ENCODE measurements at places on chromosomes 1 and 21.

- no peak for DNase-seq
These were observed 12.0 kb upstream of the KCNC4 start for GRCh38 chr1:110197905-110198629.

- no peak for DNase-seq
These were observed 62.9 kb upstream of the RGS4 start for GRCh38 chr1:163006051-163006834.

GRCh38 chr1:16073490-16074119 lies at the start of gene FAM131C:
TSS of gene FAM131C (minus strand) at chr1:16073651. CDS start at chr1:16073442, 209 bp downstream.
- peak; percentile 51 for DNase-seq

- peak; percentile 34 for DNase-seq
These were observed 1.4 kb downstream of the NUCKS1 start for GRCh38 chr1:205748403-205749233.

DNA sequence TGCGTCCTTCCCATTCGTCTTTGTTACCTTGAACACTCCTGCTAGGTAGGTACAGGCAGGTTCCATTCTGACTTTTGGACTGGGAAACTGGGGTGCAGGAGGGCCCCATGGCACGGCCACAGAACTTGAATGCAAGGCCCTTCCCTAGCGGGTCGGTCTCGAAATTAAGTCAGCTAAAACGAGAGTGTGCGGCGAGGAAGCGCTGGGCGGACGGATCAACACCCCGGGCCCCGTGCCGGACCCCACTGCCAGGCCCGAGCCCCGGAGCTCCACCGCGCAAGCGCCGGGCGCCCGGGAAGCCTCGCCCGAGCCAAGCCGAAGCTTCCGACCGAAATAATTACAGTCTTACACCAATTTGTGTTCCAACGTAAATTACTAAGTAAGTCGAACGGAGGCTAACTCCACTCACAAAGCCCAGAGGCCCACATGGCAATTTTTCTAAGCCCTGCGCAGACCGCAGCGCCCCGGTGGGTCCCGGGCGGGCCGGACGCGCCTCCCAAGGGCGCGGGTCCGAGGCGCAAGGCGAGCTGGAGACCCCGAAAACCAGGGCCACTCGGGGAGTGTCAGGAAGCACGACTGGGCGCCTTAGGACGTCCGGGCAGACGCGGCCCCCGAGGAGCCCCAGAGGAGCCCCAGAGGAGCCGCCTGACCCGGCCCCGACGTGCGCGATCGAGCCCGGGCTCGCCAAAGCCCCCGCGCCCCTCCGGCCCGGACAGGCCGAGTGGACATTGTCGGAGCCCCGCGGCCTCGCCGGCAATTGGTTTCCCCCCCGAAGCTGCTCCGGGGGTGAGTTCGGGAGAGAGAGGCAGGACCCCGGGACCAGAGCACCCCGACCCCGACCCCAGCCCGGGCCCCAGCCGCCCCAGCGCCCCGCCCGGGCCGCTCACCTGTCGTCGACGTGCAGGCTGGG lies 624 bp downstream of the RIPK4 start:
- no peak for DNase-seq

DNA sequence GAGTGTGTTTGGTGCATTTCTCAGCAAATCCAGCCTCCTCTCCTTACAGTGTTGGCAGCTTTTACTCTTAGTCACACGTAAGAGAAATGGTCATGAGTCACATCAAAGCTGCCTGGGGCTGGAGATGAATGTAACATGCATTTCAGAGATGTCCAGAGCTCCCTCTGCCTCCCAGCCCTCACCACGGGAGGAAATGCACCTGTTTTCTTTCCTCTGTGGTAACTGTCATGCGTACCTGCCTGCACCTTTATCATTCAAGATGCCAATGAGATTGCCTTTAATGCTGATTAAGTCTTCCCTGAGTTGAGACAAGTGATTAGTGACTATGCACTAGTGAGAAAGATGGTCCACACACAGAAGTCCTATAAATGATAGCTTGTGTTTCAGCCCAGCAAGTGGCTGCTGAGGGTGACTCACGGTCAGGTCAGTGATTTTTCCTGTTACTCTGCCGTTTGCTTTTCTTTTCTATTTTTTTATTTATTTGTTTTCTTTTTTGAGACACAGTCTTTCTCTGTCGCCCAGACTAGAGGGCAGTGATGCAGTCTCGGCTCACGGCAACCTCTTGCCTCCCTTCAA lies 277.3 kb upstream of the FMN2 start:
- peak; percentile 21 for DNase-seq

DNA sequence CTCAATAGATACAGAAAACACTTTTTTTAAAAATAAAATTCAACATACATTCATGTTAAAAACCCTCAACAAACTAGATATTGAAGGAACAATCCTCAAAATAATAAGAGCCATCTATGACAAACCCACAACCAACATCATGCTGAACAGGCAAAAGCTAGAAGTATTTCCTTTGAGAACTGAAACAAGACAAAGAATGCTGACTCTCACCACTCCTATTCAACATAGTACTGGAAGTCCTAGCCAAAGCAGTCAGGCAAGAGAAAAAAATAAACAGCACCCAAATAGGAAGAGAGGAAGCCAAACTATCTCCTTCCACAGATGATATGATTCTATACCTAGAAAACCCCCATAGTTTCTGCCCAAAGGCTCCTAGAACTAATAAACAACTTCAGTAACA lies 46.2 kb upstream of the IVNS1ABP start:
- DNase-seq, result no peak

DNA sequence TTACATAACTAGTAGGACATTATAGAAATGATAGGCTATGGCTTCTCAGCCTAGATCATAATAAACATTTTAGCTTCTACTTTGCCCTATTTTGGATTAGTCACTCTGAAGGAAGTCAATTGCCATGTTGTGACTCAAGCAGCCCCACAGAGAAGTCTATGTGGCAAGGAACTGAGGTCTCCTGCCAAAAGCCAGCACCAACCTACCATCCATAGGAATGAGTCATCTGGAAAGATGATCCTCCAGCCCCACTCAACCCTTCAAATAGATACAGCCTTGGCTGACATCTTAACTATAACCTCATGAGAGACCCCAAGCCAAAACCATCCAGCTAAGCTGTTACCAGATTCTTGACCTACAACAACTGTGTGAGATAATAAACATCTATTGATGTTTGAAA lies 76.3 kb upstream of the BEND5 start:
- DNase-seq, result no peak

DNA sequence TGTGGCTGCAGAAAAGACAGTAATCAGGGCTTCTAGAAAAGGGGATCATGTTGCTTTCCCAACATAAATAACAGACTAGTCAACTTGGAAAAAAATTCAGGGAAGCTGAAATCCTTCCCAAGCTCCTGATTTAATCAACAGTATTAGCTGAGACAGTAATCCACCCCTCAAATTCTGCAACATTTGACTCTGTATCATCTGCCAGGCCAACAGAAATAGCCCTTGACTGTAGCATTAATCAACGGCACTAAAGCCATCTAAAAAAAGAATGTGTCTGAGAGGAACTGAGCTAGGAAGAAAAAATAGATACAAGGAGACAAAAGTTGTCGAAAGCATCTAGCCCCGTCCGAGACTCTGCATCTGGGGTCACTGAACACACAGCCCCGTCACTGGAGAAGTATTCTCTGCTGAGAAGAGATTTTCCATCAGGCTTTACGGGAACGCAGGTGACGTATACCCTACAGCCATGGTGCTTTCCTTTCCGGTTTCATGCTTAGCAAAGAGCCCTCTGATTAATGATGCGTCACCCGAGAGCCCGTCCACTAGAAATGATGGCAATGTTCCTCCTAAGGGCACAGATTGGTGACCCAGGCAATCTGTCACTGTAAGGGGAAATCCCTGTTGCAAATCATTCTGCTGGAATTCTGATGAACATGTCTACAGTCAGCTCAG lies 42.1 kb upstream of the TP53BP2 start:
- no peak for DNase-seq

DNA sequence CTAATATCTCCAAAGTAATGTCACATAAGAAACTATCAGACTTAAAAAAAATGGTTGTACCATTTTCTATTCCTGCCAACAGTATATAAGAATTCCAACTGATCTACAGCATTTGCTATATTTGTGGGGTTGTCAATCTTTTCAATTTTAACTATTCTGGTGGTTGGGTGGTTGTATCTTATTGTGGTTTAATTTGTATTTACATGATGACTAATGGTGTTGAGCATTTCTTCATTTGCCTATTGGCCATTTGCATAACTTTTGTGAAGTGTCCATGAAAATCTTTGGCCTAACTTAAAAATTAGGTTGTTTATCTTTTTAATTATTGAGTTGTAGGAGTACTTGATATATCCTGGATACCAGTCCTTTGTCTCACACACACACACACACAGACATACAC lies 26.2 kb upstream of the LRP8 start:
- DNase-seq, result no peak

DNA sequence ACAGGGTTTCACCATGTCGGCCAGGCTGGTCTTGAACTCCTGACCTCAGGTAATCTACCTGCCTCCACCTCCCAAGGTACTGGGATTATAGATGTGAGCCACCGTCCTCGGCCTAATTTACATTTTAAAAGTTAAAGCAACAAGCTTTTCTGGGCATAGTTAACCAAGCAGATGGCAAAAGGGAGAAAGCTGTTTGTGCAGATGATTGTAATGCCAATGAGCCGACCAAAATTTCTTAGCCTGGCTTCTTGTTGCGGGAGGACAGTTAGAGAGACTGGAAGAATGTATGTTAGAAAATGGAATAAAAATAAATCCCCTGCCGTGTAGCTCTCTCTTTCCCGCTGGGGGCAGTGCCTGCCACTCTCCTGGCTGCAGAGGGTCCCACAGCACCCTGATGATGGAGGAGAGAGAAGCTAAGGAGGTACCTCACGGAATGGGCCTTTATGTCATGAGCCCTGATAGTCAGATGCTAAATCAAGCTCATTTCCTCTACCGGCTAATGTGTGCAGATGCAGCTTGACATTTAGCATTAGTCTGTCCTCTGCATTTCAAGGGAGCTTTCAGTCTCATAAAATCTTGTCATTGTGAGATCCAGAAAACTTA lies 87.2 kb downstream of the HHAT start:
- no peak for DNase-seq

DNA sequence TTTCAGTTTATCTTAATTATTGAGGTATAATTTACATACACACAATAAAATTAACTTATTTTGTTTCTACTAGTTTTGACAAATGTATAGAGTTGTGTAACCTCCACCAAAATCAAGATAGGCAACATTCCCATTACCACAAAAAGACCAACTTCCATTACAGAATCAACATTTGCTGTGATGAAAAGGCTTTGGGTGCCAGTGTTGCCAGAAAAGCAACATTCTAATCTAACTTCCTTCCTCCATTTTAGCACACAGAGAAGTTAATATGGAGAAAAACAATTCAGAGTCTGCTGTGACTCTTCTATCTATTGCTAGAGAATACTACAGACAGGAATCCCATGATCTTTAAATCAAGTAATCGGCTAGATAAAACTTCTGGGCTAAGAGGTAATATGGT lies 245.3 kb downstream of the RERE start:
- no peak for DNase-seq

- no peak for DNase-seq
These were observed 138.8 kb upstream of the ARHGEF16 start for GRCh38 chr1:3315399-3316339.

GRCh38 chr1:150429805-150430204 lies 57.4 kb upstream of the TARS2 start:
- DNase-seq, result no peak

- no peak for DNase-seq
These were observed 36.4 kb upstream of the HSD17B7 start for GRCh38 chr1:162753998-162754585.

DNA sequence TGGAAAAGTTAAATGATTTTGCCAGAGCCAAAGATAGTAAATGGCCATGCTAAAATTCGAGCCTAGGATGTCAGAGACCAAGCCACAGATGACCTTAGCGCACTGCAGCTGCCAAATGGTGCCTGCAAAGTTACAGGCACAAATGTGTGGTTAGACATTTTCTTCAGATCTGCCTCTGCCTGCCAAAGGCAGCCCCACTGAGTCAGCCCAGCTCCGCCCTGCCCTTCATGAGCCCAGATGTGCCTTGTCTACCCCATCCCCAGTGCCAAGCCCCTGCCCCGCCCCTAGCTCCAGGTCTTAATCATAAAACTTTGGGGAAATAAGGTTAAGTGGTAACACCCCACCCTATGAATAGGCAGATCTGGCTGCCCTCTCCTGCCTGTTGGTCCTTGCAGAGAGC lies 105.9 kb downstream of the DTL start:
- no peak for DNase-seq

- DNase-seq, result no peak
These were observed 269.4 kb downstream of the BACH1 start for GRCh38 chr21:29568020-29568697.

All from stimulated activated CD4-positive, alpha-beta T cell treated with anti-CD3 and anti-CD28 coated beads, Interleukin-2, amount 100 ng/mL, for 48 hours (primary cell).